ENCODE measurements at places on chromosomes 2 and 18.

GRCh38 chr2:129203331-129203730, 776.1 kb upstream of the RAB6C start:
- no peak for DNase-seq

DNA sequence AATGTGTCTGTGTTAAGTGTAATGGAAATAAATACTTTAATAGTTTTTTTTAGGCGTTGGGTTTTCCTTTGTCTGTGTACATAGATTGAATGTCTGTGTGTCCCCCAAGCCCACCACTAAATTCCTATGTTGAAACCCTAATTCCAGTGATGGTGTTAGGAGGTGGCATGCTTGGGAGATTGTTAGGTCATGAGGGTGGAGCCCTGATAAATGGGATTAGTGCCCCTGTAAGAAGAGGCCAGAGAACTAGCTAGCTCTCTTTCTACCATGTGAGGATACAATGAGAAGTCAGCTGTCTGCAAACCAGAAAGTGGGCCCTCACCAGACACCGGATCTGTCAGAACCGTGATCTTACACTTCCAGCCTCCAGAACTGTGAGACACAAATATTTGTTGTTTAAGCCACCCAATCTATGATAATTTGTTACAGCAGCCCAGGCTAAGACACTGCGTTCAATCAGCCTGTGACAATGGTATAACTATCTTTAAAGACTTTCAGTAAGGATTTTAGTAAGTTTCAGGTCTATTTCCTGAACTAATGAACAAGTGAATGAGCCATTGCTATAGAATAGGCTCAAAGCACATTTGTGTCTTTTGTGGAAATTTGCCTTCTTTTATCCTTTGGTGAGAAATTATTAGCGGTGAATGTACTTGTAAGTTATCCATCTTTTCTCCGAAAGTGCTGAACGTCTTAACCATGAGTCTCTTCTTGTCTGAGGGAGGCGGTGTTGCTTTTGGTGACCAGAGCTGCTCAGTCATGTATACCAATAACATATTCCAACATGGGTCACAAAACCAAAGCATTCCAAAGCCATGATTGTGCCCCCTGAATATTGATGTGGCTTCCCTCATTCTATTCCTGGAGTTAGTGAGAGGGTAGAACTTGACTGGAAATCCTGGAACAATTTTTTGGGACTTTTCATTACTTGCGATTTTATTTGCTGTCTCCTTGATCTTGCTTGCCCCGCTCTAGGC, 29.6 kb upstream of the IL1R1 start:
- DNase-seq = no peak

- DNase-seq = no peak
Measured at GRCh38 chr18:2148823-2149222, 422.5 kb downstream of the METTL4 start.

DNA sequence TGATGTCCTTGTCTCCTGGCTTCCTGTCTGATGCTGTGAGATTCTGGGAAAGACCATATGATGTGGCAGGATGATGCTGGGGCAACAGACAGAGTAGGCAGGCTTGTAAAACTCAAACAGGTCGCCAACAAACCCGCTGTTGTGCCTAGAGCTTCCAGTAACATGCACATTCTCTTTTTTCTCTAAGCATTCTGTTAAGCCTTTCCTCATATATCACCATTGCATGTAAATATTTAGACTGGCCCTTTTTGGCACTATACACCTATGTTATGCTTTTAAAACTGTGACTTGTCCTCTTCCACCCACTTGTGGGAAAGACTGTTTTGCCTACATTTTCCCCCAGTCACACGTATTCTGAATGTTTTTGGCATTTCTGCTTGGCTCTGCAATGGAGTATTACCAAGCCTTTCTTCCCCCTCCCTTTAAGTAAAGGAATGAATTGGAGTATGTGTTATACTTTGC, 250.4 kb upstream of the TANK start:
- DNase-seq = no peak

- no peak for DNase-seq
Measured at GRCh38 chr2:43174368-43174916, 52.0 kb downstream of the ZFP36L2 start.

- DNase-seq = no peak
Measured at GRCh38 chr18:3748086-3748485, 298.1 kb downstream of the TGIF1 start.
